ENCODE measurements at places on chromosomes 5 and 9.

DNA sequence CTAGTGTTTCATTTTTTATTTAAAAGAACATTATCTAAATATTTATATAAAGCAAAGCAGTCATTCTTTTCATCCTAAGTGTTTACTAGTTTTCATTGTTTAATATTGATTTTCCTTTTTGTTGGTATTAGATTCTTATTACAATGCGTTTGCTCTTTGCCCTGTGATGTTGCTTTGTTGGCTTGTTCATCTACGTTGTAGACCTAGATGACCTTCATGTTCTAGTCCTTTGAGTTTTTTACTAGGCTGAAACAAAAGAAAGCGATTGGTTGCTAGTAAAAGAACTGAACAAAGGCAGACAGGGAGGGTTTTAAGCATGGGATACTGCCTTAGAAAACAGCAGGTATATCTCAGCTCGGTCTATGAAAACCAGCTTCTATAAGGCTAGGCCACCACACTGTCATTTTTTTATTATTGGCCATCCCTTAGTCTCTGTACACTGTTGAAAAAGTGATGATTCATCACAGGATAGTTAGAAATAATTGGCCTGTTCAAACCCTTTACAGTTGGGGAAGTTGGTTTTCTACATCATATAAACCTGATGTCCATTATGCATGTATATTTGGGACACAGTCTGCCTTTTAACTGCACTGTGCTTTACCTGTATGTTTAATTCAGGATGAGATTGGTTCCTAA lies 119.0 kb downstream of the ZCCHC7 start:
- no peak overlapping the region for H3K27ac ChIP-seq
- no peaks in the 10 kb centered on the region for H3K4me1 ChIP-seq
- H3K4me3 ChIP-seq, result no peak overlapping the region
- H3K36me3 ChIP-seq, result peaks cover under 1% of the 10 kb centered on the region

DNA sequence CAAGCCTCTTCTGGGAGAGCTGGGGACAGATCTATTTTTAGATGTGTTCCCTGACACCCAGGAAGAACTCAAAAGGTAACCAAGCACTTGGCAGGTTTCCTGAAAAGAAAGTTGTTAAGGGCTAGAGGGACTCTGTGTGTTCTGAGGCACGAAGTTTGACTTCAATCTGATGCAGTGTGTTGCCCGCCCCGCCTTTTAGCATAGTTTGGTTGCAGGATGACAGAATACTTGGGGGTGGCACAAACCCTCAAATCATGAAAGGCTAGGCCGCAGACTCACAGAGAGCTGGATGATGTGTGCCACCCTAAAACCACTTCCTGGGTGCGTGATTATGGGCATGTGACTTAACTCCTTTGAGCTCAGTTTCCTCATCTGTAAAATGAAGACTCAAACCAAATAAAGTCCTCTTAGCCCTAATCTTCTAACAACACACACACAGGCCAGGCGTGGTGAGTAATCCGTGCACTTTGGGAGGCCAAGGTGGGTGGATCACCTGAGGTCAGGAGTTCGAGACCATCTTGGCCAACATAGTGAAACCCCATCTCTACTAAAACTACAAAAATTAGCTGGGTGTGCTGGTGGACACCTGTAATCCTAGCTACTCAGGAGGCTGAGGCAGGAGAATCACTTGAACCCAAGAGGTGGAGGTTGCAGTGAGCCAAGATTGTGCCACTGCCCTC lies 12.8 kb upstream of the NDFIP1 start:
- H3K36me3 ChIP-seq, result no peaks in the 10 kb centered on the region
- no peaks in the 10 kb centered on the region for H3K27me3 ChIP-seq
- ATAC-seq, result no peak

DNA sequence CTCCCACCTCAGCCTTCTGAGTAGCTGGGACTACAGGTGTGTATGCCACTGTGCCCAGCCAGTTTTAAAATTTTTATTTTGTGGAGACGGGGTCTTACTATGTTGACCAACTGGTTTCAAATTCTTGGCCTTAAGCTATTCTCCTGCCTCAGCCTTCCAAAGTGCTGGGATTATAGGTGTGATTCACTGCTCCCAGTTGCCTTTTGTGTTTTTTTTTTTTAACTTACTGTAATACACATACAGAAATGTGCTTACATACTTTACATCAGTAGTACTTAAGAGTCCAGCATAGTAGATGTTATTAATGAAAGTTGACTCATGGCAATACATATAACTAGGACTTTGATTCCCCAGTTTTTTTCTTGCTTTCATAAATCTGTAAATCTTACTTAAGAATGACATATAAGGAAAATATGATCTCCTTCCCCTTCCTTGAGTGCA lies 4.7 kb downstream of the MAN2A1 start:
- H3K27me3 ChIP-seq, result no peaks in the 10 kb centered on the region
- no peak for ATAC-seq
- H3K27ac ChIP-seq, result no peak overlapping the region
- H3K4me1 ChIP-seq, result peaks cover 13% of the 10 kb centered on the region
- H3K36me3 ChIP-seq, result no peaks in the 10 kb centered on the region

GRCh38 chr9:14780693-14781092 lies 58.2 kb upstream of the CER1 start:
- no peaks in the 10 kb centered on the region for H3K4me1 ChIP-seq
- no peak overlapping the region for H3K4me3 ChIP-seq
- no peaks in the 10 kb centered on the region for H3K27me3 ChIP-seq
- no peak overlapping the region for H3K27ac ChIP-seq

- H3K4me3 ChIP-seq, result no peak overlapping the region
- no peak for ATAC-seq
- no peaks in the 10 kb centered on the region for H3K27me3 ChIP-seq
- peak overlapping the region; percentile 7 for H3K27ac ChIP-seq
- no peaks in the 10 kb centered on the region for H3K36me3 ChIP-seq
Measured at GRCh38 chr9:16329671-16330113, 540.8 kb downstream of the BNC2 start.

DNA sequence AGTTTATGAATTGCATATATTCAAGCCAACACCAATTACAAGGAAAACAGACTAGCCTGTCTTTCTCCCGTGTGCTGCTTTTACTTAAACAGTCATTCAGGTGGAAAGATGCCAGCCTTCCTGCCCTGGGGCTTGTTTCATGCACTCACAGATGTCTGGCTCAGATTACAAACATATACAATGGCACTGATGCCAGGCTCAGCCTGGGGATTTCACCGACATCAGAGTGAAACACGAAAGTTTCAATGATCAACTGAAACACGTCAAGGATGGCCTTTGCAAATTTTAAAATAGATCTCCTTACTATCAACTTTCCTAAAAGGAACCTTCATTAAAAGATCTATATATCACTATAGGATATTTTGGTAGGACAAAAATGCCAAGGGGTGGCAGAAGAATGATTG lies 1576.5 kb downstream of the EFNA5 start:
- ATAC-seq, result no peak
- no peak overlapping the region for H3K4me3 ChIP-seq
- no peaks in the 10 kb centered on the region for H3K27me3 ChIP-seq
- H3K36me3 ChIP-seq, result no peaks in the 10 kb centered on the region
- no peaks in the 10 kb centered on the region for H3K4me1 ChIP-seq
- H3K27ac ChIP-seq, result no peak overlapping the region

DNA sequence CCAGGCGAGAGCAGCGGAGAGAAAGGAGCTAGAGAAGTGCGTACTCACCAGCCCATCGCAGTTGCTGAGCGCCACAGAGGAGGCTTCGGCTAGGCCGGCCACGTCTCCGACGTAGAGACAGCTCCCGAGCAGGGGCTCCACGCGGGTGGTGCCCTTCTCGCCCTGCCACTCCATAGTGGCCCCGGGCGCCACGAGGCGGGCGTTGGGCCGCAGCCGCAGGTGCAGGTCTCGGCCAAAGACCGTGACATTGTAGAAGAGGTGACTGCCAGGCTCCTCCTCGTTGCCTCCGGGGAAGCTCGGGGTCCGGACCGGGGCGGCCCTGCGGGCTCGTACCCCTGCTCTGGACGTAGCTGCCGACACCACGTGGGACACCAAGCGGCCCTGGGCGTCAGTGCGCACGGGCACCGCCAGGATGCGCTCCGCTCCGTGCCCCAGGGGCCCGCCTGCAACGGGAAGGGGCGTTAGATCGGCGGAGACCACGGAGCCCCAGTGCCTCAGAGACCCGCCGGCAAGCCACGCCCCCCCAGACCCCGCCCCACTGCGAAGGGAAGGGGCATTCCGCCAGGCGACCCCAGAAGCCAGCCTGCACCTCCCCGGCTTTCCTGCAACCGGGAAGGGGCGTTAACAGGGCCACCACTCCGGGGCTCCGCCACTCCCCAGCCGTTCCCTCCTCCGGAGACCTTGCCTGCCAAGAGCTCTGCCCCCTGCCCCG lies 1.4 kb downstream of the ADAMTS2 start:
- H3K36me3 ChIP-seq, result peaks cover 7% of the 10 kb centered on the region
- peaks cover 70% of the 10 kb centered on the region for H3K27me3 ChIP-seq
- H3K27ac ChIP-seq, result no peak overlapping the region
- ATAC-seq, result peak; percentile 40
- H3K4me1 ChIP-seq, result peaks cover 44% of the 10 kb centered on the region

DNA sequence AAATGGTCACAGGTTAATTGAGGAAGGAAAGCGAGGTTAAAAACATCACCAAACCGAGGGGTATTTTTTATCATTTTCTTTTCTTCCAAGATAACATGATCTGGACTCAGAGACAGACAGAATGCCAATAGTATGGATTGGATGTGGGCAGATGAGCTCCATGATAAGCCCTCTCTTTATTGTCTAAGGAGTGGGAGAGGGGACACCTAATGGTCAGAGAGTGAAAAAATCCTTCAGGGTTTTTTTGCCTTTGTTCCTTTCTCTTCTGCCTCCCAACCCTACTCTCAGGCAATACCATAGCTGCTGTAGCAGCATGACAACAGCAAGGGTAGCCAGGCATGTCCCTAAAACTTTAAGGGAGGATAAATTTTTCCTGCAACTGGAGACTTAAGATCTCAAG lies 94.7 kb downstream of the DIRAS2 start:
- H3K27ac ChIP-seq, result no peak overlapping the region
- H3K36me3 ChIP-seq, result no peaks in the 10 kb centered on the region
- H3K4me3 ChIP-seq, result no peak overlapping the region

GRCh38 chr5:103667068-103667467 lies 104.5 kb upstream of the NUDT12 start:
- H3K27me3 ChIP-seq, result no peaks in the 10 kb centered on the region
- no peak overlapping the region for H3K27ac ChIP-seq
- no peaks in the 10 kb centered on the region for H3K4me1 ChIP-seq
- H3K4me3 ChIP-seq, result no peak overlapping the region
- no peak for ATAC-seq

DNA sequence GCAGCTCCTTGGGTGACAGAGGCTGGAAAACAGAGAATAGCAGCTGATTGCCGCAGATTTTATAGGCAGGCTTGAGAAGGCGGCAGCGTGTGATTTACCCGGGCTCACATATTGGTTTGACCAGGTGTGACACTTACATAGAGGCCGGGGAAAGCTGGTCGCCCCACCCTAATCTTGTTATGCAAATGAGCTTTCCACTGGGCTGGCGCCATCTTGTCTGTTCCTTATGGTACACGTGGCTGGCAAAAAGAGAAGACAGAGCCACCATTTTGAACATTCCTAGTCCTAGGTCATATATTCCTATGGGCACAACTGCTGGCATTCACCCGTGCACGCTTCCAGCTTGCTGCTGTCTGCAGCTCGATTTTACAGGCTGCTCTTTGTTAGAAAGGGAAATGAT lies 11.3 kb upstream of the SPZ1 start:
- ATAC-seq, result no peak
- H3K36me3 ChIP-seq, result no peaks in the 10 kb centered on the region
- H3K4me1 ChIP-seq, result no peaks in the 10 kb centered on the region
- no peak overlapping the region for H3K4me3 ChIP-seq
- no peaks in the 10 kb centered on the region for H3K27me3 ChIP-seq
- no peak overlapping the region for H3K27ac ChIP-seq

- ATAC-seq, result no peak
- H3K27ac ChIP-seq, result no peak overlapping the region
- no peaks in the 10 kb centered on the region for H3K36me3 ChIP-seq
- no peaks in the 10 kb centered on the region for H3K4me1 ChIP-seq
Measured at GRCh38 chr9:107727086-107727780, 237.7 kb upstream of the KLF4 start.

DNA sequence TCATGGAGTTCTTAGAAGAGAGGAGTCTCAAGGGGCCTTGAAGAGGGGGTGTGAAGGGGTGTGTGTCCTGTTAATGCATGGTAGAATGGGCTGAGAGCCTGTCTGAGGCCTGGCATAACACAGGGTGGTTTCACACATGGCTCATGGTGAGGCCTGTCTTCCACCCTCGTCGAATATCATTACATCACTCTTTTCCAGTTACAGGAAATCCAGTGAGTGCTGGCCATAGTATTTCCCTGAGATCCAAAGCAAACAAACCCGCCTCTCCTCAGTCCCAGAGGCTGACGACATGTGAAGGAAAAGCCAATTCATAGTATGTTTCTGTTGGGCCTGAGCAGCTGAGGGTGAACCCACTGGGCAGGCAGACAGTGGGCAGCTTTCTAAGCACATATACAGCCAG lies 159.4 kb upstream of the NR3C1 start:
- H3K27ac ChIP-seq, result peak overlapping the region; percentile 14
- no peaks in the 10 kb centered on the region for H3K36me3 ChIP-seq
- H3K27me3 ChIP-seq, result no peaks in the 10 kb centered on the region
- ATAC-seq, result peak; percentile 69
- H3K4me1 ChIP-seq, result no peaks in the 10 kb centered on the region
- H3K4me3 ChIP-seq, result no peak overlapping the region

DNA sequence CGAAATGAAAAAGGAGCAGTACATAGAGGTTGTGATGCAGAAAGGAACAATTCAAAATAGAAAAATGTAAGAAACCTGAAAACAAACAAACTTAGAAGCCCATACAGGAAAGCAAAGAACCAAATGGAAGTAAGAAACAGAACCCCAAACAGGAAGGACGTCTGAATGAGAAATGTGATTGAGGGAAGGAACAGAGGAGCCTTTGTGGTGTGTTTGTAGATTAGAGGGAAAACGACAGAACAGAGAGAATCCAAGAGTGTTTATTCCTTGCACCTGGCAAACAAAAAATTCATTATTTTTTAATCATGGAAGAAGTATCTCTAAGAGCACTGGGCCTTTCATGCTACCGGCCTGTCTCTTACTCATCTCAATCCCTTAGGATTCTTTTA lies 67.8 kb upstream of the ZSWIM6 start:
- H3K27me3 ChIP-seq, result no peaks in the 10 kb centered on the region
- no peak overlapping the region for H3K27ac ChIP-seq
- no peaks in the 10 kb centered on the region for H3K4me1 ChIP-seq
- H3K36me3 ChIP-seq, result no peaks in the 10 kb centered on the region

DNA sequence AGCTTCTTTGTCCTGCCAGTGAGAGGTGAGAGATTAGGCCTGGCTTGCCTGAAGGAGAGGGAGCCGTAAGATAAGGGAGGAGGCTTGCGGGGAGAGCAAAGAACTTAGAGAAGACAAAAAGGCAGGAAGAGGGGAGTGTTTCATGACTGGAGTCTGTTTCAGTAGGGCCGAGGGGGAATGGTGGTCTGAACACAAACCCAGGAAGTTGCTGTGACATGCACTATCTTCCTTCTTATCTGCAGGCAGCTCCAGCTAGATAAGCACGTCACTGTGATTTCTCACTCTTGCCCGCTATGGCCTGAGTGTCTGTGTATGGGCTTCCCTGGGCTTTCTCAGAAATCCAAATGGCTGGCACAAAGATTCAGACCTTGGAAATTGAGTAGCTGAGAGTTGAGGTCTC lies 307.5 kb upstream of the CLINT1 start:
- no peak overlapping the region for H3K4me3 ChIP-seq
- no peaks in the 10 kb centered on the region for H3K36me3 ChIP-seq
- ATAC-seq, result no peak
- no peaks in the 10 kb centered on the region for H3K4me1 ChIP-seq
- H3K27me3 ChIP-seq, result no peaks in the 10 kb centered on the region
- H3K27ac ChIP-seq, result no peak overlapping the region

- H3K27me3 ChIP-seq, result no peaks in the 10 kb centered on the region
- H3K4me1 ChIP-seq, result no peaks in the 10 kb centered on the region
- H3K36me3 ChIP-seq, result no peaks in the 10 kb centered on the region
- no peak for ATAC-seq
- no peak overlapping the region for H3K4me3 ChIP-seq
Measured at GRCh38 chr9:84027201-84027600, 46.6 kb downstream of the RMI1 start.

Measured in gastroesophageal sphincter (tissue), 4 donors.